ENCODE measurements at places on chromosomes 6 and 20. TPM values are rescaled to one million over a fixed set of nuclear protein-coding genes. Genes with fewer than 3 reads are reported as not detected.

TMEM217 gene
- total RNA-seq: 5.7 TPM

BNIP5 gene
- not detected for total RNA-seq

- no peak for DNase-seq
These were observed 202.1 kb upstream of the SHLD1 start for GRCh38 chr20:5548107-5548506.

COL12A1 gene
- 0.09 TPM for total RNA-seq

DNA sequence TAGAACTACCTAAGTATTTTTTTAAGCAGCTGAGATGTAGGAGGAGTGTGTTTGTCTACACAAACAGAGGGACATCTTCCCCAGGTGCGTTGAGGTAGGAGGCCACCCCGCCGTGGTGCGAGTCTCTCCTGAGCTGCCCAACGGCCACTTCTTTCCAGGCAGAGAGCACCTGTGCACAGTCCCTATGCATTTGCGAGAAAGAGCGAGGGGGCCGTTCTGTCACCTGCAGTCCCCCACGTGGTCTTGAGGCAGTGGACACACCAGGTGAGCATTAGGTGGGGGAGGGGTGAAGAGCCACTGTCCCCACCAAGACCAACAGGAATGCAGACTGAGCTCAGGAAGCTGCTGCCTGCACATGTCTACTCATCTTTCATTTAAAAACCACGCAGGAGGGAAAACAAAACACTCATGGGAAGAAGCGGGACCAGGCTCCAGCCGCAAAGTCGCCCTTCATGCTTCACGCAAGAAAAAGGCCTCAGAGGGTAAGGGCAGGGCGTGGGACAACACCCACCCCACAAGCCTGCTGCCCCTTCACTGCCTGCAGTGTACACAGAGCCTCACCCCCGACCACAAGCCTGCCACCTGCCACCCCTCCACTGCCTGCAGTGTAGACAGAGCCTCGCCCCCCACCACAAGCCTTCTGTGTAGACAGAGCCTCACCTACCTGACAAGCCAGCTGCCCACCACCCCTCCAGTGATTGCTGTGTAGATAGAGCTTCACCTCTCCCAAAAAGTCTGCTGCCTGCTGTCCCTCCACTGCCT lies 142.0 kb downstream of the DLL1 start:
- no peak for DNase-seq

GRCh38 chr6:71043902-71044301 lies 87.0 kb upstream of the B3GAT2 start:
- DNase-seq: no peak
